ENCODE measurements at places on chromosomes 7 and 10.
A peak's percentile ranks its signal among the peaks of the same experiment; 100 is the strongest.

DNA sequence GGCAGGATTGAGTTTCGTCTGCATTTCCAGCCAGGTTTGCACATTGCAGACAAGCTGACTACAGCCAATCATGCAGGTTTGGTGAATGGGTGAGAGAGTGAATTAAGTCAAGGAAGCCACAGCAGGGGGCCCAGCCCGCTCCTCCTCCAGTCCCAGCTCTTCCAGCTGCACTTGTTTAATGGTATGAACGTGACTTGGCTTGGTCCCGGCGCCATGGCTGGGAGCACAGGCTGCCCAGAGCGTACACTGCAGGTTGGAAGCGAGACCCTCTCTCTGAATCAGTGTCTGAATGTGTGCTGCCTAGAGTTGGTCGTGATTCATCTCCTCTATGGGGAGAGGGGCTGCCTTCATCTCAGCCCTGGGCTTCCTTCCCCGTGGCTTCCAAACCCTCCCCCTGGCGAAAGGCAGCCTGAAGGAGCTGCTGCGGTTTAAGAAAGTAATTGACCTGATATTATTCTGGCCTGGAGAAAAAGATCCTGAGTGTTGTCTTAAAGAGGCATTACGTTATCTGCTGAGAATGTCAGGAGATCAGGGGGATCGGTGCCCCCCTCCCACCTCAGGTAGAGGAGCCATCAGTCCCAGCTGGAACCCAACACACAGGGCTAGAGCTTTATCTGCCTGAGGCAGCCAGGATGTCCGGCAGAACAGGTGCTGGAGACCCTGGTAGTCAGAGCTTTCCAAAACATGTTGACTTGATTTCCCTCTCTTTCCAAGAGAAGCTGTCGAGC is 132.1 kb downstream of the COL26A1 start:
- no peak for DNase-seq

DNA sequence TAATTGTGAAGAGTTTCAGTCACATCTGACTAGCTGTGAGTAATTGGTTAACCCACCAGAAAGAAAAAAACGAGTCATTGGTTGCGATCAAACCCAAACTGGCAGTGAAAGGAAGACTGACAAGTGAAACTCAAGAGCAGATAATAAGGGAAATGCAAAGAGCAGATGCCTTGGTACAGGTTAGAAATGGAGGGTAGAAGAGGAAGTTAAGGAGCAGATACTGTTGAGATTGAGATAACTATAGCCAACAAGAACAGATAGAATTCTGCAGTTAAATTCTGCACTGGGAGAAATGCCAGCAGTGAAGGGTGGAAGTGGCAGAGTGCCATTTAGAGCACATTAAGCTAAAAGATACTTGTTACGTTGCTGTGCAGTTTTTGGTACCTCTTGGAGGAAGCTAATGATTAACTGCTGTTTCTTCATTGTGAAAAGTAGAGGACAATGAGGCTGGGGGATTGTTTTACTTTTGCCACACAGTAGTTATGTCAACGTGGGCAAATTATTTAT is 65.8 kb downstream of the CDK13 start:
- DNase-seq = no peak

- DNase-seq = no peak
Observed at GRCh38 chr10:86651021-86651471, 3.3 kb upstream of the OPN4 start.

DNA sequence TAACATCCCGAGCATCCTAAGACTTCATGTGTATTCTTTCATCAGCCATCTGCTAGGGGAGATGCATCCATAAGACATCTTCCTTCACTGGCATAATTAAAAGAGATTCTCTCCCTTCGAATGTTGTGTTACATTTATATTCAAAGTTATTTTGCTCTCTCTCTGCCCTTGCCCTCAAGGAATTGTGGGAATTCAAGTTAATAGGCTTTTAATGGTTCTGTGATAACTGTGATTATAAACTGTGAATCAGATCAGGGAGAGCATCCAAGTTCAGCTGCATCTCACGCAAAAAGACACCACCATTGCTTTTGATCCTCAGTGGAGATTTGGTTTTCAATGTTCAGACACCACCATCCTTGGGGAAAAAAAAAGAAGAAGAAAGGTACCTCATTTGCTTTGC is 9.2 kb upstream of the TEX36 start:
- no peak for DNase-seq

DNA sequence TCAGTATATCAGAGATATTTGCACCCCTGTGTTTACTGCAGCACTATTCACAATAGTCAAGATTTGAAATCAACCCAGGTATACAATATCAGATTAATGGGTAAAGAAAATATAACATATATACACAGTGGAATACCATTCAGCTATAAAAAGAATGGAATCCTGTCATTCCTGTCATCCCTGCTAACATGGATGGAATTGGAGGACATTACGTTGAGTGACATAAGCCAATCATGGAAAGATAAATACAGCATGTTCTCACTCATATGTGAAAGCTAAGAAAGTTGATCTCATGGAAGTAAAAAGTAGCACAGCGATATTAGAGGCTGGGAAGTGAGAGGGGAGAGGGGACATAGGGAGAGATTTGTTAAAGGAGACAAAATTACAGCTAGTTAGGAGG is 171.0 kb downstream of the ARL5B start:
- DNase-seq = no peak

DNA sequence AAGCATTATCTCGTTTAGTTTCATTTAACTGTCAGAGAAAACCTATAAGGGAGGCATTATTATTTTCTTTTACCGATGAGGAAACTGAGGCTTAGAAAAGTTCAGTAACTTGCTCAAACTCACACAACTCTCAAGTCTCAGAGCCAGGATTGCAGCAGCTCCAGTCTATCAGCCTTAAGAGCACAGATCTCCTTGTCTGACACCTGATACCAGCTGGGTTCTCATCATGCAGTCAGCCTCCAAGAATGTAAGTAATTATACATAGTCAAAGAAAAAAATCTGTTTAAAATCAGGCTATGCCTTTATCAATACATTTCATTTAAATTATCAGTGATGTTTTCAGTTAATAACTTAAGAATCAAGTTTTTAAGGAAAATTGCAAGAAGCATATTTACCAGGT is 236.6 kb upstream of the TCF7L2 start:
- no peak for DNase-seq

DNA sequence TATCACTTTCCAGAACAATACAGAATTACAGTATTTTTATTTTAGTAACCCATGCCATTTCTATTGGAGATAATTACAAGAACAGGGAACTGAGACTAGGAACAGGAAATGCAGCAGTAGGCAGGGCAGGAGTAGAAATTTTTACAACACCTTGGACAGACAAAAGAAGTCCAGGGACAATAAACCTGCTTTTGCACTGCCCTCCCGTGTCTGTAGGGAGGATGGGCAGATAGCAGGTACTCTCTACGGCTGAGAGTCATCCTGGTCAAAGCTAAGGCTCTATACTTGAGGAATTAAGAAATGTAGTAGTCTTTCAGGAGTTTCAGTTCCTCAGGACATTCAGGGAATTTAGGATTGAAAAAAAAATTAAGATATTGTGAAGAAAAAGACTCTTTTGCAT is 63.4 kb downstream of the VAX1 start:
- peak; percentile 47 for DNase-seq

DNA sequence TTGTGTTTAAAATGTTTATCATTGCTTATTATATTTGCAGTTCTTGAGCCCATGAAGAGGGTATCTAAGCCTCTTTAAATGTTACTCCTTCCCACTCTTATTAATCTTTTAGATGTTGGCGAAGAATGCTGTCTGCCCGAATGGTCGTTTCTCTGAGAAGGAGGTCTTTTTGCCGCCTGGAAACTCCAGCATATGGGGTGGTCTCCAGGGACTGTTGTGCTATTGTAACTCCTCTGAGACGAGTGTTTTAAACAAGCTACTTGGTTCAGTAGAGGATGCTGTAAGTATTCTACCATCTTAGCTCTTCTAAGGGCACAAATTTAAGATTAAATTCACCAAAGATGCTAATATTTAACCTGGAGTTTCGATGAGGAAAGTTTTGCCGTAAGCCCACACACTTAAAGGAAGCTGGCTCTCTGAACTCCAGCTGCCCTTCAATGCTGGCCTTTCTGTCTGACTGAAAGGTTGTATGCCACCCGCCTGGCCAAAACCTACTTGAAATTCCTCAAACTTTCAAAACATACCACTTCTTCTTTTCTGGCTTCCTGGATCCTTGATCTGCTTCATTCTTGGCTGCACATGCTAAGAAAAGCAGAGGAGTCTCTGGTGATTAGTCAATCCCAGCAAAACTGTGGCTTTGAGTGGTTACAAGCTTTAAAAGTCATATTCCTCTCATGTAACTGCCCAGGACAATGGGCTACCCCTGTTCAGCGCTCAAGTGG is 74.7 kb downstream of the ABCA13 start:
- no peak for DNase-seq

DNA sequence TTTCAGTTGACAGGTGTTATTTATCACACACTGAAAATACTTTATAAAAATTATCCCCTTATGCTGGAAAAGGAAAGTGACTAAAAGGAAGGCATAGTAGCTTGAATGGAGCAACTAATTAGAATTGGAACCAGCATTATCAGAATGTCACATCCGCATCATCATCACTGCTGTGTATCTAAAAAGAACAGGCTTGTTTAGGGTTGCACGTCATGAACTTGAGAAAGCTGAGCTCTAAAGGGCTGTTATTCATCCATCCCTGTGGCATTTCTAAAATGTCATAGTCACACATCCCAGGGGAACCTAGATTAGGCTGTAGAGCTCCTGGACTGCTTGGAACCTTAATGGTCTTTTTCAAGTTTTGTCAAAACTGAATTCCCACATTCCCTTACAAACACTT is 54.4 kb downstream of the KLHDC10 start:
- DNase-seq = no peak

GRCh38 chr10:80485076-80485945 is 31.2 kb downstream of the TSPAN14 start:
- no peak for DNase-seq

DNA sequence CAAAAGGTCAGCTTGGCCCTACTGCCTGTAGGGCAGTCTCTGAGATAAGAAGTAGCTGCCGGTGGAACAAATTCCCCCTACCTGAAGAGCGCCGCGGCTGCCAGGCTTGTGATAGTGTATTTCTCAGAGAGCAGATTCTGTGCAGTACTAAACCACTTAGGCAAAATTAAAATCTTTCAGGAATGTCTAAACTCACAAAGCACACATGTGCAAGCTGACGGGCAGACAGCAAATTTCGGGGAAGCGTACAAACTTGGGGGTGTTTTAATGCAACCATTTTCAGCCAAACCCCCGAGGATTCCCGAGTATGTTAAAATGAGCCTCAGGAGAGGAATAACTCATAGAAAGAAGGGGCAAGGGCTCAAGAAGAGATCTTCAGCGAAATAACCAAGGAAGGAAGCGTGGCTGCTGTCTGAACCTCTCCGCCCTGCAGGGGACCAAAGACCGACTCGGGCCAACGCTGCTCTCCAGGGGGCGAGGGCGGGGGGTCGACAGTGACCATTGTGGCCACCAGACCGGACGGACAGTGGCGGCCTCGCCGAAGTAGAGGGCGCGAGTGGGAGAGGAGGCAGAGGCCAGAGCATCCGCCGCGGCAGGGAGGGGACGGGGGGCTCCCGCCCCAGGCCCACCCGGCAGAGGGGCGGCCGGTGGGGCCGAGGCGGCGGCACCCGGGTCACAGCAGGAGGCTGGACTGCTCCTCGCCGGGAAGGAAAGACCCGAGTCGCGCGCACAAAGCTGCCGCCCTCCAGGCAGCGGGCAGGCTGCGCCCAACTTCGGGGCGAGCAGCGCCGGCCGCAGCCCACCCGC is 819 bp downstream of the HYCC1 start:
- DNase-seq = peak; percentile 42

GRCh38 chr7:131933751-131934289 is 377.4 kb upstream of the PODXL start:
- DNase-seq = no peak

- DNase-seq = no peak
Observed at GRCh38 chr7:16040346-16040745, 353.9 kb upstream of the MEOX2 start.

- DNase-seq = no peak
Observed at GRCh38 chr7:18468795-18469194, 26.8 kb upstream of the HDAC9 start.

- DNase-seq = no peak
Observed at GRCh38 chr7:27130540-27131389, at the start of gene HOXA4. Gene HOXA4, minus strand, starts transcription at chr7:27130757. Its CDS starts 24 bp downstream, at chr7:27130733.

GRCh38 chr7:48755061-48755555 is 169.2 kb upstream of the CDC14C start:
- DNase-seq = no peak

- DNase-seq = no peak
Observed at GRCh38 chr10:89148061-89148460, 59.1 kb downstream of the CH25H start.

GRCh38 chr10:600234-600633 is 89.2 kb downstream of the DIP2C start:
- no peak for DNase-seq

DNA sequence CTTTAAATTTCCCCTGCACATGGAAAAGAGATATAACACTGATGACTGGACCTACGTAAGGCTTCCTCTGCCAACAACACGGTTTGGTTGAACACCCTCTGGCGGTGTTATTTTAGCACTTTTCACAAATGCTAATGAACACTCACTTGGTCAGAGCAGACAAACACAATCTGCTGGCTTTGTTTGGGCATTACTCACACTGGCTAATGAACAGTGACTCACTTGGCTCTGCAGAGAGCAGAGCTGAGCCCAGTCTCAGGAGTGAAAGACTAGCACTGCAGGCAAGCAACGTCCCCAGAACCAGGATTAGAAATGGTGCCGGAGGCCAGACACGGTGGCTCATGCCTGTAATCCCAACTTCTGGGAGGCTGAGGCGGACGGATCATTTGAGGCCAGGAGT is 430.8 kb downstream of the PLXNA4 start:
- no peak for DNase-seq

DNA sequence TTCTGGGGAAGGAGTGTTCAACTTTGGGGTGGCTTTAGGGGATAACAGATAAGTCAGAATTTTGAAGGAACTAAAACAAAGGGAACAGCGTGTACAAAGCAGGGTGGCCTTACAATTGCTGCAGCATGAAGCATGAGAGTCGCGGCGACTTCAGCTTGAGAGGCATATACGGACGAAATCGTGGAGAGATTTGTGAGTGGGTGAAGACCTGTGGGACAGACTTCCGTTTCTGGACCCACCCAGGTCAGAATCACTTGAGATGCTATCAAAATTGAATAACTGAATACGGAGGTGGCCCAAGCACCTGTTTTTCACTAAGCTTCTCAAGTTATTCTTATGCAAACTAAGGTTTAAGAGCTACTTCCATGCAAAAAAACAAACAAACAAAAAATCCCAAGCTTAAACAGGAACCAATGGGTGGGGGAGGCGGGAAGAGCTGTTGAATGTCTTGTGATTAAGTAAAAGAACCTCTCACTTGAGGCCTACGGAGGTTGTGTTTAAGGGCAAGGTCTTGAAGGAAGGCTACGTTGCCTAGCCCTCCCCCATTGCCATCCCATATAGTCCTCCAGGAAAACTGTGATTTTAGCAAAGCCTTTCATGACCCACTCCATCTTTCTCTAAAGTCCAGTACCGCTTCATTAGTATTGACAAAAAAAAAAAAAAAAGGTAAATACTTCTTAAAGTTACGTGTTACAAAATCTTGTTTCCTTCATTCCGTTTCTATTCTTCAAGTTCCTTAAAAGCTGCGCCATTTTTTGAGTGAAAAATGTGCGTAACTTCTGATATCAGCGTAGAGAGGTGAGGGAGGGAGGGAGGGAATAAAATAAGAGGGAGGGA is 1.3 kb upstream of the TRIM24 start:
- no peak for DNase-seq

GRCh38 chr7:369476-370258 is 79.7 kb downstream of the FOXL3 start:
- no peak for DNase-seq

- no peak for DNase-seq
Observed at GRCh38 chr10:123141791-123142700, 5.9 kb upstream of the HMX2 start.

All from SHP77 (cell line).